ENCODE measurements at places on chromosomes 2 and 18. TPM values are rescaled to one million over a fixed set of nuclear protein-coding genes. Genes with fewer than 3 reads are reported as not detected.

The PPP1R1C gene
- 5.2 TPM for total RNA-seq

- DNase-seq: peak; percentile 79
Measured at GRCh38 chr2:44479127-44479887, 117.6 kb downstream of the CAMKMT start.

DNA sequence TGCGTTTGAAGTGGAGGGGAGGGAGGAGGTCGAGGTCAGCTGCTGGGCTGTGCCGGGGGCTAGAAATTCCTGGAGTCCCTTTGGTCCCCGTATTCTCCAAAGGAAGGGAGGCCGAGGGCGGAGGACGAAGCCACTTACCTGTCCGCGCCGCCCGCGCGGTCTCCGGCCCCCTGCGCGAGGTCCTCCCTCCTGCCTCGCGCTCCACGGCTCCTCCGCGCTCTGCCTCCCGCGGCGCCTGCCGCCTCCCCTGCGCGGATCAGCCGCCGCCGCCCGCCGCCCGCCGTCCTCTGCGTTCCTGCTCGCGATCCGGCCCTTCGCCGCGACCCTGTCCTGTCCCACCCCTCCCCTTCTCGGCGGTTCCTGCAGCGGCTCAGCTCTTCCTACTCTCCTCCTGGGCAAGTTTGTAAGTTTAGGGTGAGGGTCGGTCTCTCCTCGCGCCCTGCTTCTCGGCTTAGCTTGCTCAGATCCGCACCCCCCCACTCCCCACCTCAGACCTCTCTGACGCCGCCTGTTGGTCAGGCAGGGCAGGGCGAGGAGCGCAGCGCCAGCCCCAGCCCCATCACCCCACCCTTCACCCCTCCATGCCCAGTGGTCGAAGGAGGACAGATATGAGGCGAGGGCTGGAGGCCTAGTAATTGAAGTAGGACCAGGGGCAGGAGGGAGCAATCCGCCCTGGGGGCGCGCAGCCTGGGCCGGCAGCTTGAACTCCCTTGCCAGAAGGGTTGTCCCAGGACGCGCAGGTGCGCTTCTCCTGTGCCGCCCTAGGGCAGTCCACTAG, 9.7 kb upstream of the SKOR2 start:
- no peak for DNase-seq

DNA sequence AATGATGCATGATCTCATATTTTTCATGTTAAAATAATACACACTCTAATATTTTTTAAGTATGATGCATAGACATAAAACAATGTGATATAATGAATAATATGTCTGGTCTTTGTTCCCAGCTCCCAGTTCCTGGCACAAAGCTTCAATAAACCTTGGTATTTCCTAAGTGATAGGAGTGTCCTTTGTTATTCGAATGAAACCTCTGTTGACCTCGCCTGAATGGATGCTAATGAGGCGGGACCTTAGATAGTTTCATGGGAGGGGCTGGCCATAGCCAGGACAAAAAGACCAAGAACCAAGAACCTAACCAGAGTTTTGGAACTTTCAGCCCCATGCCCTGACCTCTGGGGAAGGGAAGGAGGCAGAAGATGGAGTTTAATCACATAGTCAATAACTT, 257.7 kb upstream of the COPS8 start:
- DNase-seq: no peak

The PRSS56 gene
- total RNA-seq: not detected

The MAL gene
- total RNA-seq: 11.3 TPM

The PLEK gene
- total RNA-seq: 0.25 TPM

GRCh38 chr2:18585526-18585925, 3.8 kb downstream of the NT5C1B start:
- peak; percentile 31 for DNase-seq

GRCh38 chr2:27887830-27888229, 2.4 kb downstream of the RBKS start:
- DNase-seq: no peak

The RABL2A gene
- total RNA-seq: 6.5 TPM

DNA sequence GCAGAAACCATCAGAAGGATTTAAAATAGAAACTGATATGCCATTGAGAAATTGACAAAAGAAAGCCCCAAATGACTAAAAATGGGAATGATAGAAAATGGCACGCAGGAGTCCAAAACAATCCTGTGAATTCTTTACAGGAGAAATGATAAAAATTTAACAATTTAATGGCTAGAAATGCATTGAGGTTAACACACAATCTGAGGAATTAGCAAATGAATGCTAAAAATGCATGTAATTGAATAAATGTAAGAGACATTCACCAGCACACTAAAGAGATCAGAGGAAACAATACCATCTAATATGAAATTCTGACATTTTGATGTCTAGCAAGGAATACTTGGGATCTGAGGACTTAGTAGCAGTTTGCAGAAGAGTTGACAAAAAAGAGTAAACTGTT, 37.0 kb downstream of the MARCHF4 start:
- DNase-seq: no peak

DNA sequence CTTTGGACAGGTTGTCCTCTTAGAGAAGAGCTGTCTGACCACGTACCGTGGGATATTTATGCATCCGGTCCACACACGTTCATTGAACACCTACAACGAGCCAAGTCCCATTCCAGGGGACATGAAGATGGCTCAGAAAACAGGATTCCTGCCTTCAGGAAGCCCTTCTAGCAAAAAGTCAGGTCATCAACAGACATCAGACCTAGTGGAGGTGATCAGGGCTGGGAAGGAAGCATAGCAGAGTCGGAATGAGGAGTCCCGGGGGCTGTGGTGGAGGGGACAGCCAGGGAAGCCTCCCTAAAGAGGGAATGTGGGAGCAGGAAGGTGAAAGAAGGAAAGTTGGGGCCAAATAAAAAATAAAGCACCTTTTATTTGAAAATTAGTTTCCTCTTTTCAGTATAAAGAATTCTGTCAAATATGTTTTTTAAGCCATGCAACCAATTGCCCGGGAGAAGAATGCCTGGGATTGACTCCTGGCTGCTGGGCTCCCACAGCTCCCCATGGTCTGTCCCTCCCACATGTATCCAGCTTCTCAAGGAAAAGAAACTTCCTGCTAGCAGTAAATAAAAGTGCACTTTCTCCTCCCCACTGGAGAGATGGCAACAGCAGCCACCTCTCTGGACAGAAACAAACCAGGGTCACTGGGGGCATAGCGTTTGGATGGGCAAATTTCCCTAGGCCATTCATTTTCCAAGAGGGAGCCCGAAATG, 144.8 kb downstream of the SMAD7 start:
- DNase-seq: no peak

DNA sequence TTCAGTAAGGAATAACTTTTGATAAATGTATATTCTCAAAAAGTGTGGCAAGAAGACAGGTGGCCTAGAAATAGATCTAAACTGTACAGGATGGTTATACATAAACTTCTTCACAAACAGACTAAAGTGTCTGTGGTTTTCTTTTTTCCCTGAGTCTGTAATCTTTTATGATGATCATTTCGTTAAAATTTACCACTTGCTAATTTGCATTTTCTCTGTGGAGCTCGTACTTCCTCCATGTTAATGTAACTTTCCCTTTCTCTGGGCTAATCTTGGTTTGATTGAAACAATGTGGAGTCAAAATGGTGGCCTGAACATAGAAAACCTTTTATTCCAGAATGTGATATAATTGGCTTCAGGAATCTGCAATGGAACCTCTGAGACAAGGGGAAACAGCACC, 166.2 kb downstream of the FTCDNL1 start:
- no peak for DNase-seq

The TEX44 gene
- not detected for total RNA-seq

The C2orf92 gene
- total RNA-seq: not detected

DNA sequence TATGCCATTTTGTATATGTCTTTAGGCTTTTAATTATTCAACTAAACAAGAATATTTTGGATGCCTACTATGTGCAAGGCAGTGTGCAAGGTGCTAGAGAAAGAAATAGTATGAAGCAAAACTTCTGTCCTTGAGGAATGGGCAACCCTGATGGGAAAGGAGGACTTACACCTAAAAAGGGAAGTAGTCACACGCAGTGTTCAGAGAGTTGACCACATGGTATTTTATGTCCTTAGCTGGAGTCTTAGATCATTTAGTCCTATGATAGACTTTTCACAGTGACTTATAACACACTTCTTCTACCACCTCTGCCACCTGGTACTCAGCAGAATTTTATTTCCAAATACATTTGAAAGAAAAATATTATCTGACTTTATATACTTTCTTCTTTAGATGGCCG, 291.6 kb downstream of the PLCL1 start:
- DNase-seq: no peak

- no peak for DNase-seq
Measured at GRCh38 chr2:23078784-23079434, 306.1 kb upstream of the KLHL29 start.

GRCh38 chr2:108553209-108553919, 19.1 kb downstream of the LIMS1 start:
- DNase-seq: no peak

GRCh38 chr2:144914622-144915318, 394.9 kb upstream of the ZEB2 start:
- no peak for DNase-seq

- no peak for DNase-seq
Measured at GRCh38 chr2:217740178-217740577, 262.6 kb downstream of the TNS1 start.

DNA sequence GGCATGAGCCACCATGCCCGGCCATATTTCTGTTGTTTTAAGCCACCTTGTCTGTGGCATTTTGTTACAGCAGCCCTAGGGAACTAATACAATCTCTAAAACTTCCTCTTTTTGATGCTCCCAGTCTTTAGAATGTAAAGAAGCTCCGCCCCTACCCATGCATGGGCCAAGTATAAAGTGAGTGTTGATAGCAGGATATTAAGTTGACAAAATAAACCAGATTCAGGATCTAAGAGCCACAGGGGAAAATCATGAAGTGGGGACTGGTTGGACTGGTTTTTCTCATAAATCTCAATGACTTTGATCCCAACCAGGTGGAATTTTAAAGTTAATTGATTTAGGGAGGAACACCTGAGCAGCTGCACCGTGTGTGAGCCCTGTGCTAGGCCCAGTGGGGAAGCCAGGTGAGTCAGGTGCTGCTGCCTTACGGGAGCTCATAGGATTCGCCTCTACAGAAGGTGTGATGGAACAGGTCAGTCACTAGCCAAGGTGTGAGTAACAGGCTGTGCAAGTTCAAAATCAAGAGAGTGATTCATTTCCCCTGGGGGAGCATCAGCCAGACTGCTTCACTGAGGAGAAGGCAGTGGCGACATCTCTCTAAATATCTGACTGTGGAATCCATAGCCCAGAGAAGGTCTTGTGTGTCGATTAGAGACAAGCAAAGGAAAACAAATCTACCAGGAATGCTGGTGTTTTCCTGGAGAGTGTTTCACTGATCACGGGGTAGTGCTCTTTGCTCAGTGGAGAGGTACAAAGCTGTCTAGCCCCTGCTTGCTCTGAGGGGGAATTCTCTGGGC, 63.0 kb upstream of the MSH2 start:
- peak; percentile 91 for DNase-seq
